ENCODE measurements at places on chromosomes 5 and 9.

DNA sequence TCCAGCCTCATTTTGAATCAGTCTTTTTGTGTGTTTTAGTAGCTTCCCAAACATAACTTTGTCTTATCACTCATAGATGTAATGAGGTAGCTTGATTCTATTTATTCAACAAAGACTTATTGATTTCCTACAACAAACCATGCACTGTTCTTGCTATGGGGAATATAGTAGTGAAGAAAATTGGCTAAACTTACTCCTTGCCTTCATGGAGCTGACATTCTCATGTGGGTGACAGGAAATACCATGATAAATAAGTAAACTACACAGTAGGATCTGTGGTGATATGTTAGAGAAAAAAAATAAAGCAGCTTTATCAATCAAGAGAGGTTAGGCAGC, 255.7 kb upstream of the TNC start:
- no peak for DNase-seq

- DNase-seq, result peak; percentile 70
Observed at GRCh38 chr9:125632321-125633115, 74.5 kb downstream of the MAPKAP1 start.

- no peak for DNase-seq
Observed at GRCh38 chr9:130624154-130624553, 40.2 kb upstream of the PRDM12 start.

DNA sequence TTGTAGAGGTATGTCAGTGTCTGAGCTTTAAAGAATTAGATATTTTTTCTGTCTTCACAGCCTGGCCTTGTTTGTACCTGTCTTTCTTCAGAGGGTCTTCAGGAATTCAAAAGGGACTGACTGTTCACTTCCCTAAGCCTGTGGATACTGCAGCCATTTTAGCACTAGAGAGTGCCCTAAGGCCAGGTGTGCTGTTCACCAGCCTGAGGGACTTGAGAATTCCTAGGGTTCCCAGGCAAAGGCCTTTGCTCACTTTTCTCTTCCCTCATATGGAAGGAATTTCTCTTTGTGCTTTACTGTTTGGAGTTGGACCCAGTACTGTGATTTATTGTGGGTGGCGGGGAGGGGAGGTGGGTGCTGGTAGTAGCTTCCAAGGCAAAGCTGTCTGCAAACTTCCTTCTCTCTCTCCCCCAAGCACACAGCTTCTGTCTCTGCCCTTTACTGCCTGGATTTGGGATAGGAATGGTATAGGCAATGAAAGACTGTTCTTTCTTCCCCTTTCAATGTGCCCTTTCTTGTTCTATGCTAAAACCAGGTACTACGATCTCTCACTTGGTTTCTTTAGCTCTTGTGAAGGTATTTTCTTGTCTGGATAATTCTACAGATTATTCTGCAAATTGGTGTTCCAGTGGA, 9.7 kb upstream of the LRRC70 start:
- DNase-seq, result no peak

GRCh38 chr9:82180711-82181110, 192.1 kb downstream of the SPATA31D1 start:
- DNase-seq, result no peak

DNA sequence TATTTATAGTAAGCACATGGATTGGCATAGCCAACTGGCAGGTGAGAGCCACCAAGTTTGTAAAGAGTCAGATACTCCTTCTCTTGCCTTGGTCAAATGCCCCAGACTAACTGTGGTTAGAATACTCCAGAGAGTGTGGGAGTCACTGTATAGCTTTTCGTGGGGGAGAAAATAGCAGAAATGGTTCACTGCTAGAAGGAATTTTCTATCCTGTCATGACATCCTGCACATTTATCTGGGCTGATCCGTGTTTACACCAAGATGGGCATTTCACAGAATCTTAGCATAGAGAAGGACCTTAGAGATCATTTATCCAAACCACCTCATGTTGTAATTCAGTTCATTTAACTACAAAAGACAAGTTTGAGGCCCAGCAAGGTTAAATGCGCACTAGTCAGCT, 460.8 kb downstream of the ENC1 start:
- no peak for DNase-seq

DNA sequence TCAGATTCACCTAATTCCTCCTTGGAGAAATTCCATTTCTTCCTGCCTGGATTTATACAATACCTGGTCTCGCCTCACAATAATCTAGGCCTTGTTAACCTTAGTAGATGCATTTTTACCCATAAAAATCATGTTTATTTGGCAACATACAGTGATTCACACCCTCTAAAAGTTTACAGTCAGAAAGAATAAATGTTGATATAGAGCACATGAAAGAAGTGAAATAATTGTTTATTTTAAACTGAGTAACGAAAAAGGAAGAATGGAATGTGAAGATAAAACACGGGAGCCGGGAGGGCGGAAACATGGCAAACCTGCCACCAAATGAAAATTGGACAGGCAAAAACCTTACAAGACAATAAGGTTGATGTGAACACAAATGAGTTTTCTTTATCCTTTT, 28.9 kb upstream of the KCNN2 start:
- DNase-seq, result no peak

GRCh38 chr9:88681434-88681833, 146.5 kb downstream of the NXNL2 start:
- no peak for DNase-seq

- DNase-seq, result no peak
Observed at GRCh38 chr9:92468206-92468605, 14.1 kb downstream of the ASPN start.

DNA sequence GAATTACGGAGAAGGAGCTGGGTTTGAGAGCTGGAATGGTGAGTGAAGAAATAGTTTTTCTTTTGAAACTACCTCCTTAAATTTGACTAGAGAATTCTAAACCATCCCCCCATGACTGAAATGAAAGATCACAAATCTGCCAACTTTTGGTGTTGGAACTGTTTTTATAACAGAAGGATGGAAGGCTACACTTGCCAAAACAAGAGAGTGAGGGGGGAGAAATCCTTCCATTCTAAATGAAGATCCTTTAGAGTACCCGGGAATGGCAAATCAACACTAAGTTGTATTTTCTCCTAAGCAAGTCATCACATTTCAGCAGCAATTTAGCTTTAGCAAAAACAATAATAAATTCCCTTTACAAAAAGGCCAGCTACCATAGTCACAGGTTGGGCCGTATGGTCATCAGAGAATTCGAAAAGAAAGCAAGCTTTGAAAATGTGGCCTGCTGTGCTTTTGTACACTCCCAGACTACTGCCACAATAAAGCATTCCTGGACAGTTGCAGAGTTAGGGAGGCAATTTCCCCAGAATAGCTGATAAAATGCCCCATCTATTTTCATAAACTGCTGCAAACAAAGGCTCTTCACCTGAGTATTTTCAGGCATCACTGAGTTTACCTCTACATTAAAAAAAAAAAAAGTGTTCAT, 25.0 kb upstream of the FREM1 start:
- DNase-seq, result no peak

DNA sequence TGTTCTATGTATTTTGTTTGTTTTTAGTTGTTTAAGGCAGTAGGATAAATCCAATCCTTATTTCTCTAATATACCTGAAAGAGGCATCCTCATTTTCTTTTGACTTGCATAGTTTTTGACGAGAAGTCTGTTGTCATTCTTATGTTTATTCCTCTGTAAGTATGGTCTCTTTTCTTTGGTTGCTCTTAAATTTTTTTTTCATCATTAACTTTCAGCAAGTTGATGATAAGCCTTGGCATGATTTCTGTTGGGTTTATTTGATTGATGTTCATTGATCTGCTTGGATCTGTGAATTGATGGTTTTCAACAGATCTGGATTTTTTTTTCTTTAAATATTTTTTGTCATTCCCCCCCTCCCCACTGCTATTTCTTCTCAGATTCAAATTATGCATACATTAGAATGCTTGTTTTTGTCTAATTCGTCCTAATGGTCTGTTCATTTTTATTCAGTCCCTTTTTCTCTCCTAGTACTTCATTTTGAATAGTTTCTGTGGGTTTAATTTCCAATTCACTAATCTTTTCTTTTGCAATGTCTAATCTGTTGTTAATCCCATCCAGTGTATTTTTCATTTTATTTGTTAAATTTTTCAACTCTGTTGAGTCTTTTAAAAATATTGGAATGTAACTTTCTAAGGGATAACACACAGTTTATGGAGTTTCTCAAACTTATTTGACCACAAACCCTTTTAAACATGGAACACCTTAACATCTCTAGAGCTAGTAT, 495.9 kb downstream of the CSNK1G3 start:
- no peak for DNase-seq

DNA sequence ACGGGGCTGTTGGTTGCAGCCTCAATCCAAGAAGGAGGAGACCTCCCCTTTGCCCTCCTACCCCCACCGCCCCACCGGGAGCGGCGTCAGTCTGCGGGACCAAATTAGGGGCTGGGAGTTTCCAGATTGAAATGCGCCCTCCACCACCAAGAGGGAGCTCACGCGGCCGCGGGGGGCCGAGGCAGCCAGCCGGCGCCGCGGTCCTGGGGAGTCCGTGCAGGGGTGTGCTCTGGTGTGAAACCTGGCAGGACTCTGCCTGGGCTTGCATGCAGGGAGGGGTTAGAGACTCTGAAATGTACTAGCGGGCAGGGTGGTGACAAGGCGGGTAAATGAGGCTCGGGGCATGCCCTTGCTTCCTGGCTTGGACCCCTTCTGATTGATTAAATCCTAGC, 989 bp upstream of the FBN2 start:
- DNase-seq, result no peak

- DNase-seq, result no peak
Observed at GRCh38 chr5:35478856-35479682, 138.6 kb upstream of the SPEF2 start.

- DNase-seq, result no peak
Observed at GRCh38 chr5:181236954-181237641, 6.6 kb downstream of the RACK1 start.

DNA sequence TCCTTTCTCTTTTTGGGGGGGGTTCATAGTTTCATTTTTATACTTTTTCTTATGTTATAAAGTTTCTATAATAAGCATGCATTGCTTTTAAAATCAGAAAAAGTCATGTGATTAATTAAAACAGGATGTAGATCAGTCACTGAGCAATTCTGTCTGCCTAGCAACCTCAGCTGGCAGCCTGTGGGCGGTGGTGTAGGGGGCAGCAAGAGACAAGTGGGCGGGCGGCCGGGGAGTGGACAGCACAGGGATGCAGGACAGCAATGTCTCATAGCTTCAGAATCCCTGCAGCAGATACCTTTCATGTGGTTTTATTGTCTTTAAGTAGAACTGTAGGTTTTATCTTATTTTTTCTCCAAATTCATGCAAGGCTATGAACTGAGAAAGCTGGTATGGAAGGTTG, 101.9 kb upstream of the S1PR3 start:
- DNase-seq, result no peak

DNA sequence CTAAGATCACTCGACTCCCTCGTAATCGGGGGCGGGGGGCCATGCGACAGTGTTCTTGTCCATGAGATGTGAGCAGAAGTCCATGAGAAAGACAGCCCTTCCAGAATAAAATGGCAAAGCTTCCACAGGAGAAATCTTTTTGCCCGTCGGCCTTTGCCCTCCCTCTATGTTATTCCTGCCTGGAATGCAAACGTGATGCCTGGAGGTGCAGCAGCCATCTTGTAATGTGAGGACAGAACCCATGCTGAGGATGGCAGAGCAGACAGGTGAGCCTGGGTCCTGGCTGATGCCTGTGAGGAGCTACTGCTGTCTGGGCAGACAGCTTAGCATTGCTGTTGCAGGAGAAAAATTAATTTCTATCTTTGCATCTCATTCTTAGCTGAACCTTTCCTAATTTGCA, 17.2 kb downstream of the MED10 start:
- no peak for DNase-seq

DNA sequence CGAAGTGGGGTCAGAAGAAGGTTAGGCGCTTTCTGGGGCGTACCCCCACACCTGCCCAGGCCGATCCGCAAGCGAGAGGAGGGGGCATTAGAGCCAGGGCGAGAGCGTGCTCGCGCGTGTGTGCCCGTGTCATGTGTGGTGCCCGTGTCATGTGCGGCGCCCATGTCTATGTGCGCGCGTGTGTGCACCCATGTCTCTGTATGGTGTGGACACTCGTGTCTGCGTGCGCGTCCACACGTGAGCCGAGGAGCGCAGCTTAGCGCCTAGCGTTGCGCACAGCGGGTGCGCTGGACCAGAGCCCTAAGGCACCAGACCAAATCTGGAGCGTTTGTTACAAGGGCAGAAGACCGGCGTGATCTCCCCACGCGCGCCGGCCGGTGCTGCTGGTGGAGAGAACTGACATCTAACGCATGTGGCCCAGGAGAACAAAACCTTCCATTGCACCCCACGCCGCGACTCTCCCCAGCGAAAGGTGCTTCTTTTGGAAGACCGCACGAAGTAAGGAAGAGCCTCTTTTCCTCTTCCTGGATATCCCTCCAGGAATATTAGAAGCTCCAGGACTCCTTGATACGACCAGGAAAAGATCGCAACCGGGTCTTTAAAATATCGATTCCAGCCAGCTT, 644 bp downstream of the NIM1K start:
- DNase-seq, result peak; percentile 68

- no peak for DNase-seq
Observed at GRCh38 chr5:133430095-133430494, 182.2 kb downstream of the FSTL4 start.

- DNase-seq, result no peak
Observed at GRCh38 chr9:93321220-93321610, 130.3 kb upstream of the FAM120A start.

GRCh38 chr5:79109527-79110492, 1.8 kb upstream of the BHMT start:
- no peak for DNase-seq

DNA sequence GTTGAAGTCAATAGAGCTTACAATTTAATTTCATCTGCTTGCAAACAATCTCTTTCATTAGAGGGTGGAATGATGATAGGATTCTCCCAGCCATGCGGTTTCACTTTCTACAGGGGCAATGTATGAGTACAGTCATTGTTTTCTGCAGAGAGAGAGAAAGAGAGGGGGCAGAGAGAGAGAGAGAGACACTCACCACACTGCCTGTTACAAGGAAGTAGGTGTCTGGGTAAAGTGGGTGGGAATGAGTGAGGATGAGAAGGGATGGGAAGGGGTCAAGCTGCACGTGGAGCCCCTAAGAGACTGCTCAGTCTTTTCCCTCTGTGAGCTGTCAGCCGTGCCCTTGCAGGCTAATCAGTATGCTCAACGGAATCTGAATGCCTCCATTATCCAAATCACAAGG, 454.3 kb downstream of the KDM4C start:
- DNase-seq, result no peak

- DNase-seq, result no peak
Observed at GRCh38 chr5:56565644-56566043, 249.7 kb upstream of the MAP3K1 start.

Data from activated CD8-positive, alpha-beta memory T cell treated with anti-CD3 and anti-CD28 coated beads for 24 hours (primary cell).